ENCODE measurements at places on chromosomes 12 and 14.

DNA sequence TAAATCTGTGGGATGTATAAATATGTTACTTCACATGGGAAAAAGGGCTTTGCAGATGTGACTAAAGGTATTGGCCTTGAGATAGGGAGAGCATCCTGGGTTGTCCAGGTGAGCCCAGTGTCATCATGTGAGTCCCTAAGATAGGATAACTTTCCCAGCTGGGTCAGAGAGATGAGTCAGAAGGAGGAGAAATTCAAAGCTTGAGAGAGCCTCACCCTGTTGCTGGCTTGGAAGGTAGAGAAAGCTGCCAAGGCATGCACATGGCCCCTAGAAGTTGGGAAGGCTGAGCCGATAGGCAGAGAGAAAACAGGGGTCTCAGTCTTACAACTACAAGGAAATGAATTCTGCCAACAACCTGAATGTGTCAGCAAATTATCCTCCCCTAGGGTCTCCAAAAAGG lies 213.0 kb downstream of the ADGRD1 start:
- no peak overlapping the region for H3K27ac ChIP-seq
- no peaks in the 10 kb centered on the region for H3K4me1 ChIP-seq
- no peaks in the 10 kb centered on the region for H3K36me3 ChIP-seq
- no peak for DNase-seq

DNA sequence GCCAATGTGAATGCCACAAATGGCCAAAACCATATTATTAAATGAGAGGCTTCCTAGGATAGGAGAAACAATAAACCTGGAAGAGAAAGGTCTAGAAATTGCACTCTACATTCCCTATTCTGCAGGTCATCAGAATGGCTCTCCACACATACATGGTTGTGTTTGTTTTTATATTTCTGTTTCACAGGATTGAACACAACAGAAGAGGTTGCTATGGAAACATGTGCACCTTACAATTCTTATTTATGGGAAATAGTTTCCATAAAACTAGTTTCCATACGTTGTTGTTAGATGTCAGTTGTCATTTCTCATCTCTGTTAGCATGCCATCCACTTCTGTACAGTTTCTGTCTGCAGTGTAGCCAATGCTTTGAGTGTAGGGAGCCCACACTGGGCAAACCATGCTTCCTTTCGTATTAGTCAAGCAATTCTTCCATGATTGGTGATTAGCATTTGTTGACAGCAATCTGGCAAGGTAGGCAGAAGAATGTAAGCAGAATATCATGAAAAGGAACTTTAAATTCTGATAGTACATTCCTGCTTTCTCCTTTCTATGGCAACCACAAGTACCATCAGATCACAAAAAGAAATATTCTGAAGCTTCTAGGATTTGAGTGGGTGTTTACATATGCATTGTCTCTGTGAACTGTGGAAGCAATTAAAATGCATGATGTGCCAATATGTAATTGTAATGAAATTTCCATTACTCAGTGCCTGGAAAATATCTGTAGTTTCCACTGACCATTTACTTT lies 141.6 kb upstream of the AVPR1A start:
- H3K27me3 ChIP-seq: no peaks in the 10 kb centered on the region
- H3K36me3 ChIP-seq: no peaks in the 10 kb centered on the region

- peaks cover 3% of the 10 kb centered on the region for H3K27me3 ChIP-seq
- H3K4me1 ChIP-seq: peaks cover 72% of the 10 kb centered on the region
Measured at GRCh38 chr12:54392485-54393206, 8.1 kb upstream of the ZNF385A start.

DNA sequence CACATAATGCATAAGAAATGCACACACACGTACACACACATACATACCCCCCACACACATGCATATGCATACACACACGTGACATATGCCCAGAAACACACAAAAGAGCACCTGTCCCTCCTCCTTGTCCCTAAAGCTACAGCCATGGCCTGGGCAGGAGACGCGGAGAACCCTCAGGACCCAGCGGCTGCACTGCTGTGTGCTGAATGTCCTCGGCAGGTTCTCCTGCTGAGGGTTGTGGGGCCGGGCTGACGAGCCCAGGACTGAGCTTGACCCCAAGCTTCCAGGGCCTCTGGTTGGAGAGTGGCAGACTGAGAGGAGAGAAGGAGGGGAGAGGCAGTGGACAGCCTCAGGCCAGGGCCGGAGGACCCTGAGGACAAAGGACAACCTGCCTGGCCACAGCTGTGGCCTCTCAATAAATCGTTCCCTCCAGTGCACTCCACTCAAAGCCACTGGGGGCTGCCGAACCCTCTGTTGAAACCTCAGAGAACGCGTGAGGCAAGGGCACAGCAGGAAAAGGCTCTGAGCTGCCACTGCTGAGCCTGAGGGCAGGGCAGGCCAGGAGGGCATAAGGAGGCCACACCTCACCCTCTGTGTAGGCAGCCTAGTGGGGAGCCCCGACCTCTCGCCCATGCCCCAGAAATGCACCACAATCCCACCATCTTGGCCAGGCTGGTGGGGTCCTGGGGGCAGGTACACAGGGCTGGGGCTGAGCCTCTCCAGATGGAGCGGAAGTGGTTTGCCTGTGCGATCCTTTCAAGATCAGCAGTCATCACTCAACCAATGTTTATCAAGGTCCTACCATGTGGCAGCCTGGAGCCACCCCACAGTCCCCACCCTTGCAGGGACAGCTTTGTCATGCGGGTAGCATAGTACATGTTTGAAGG lies 3.1 kb downstream of the CACNA2D4 start:
- no peaks in the 10 kb centered on the region for H3K36me3 ChIP-seq
- H3K27me3 ChIP-seq: peaks cover 13% of the 10 kb centered on the region
- peak overlapping the region; percentile 74 for H3K27ac ChIP-seq
- peak overlapping the region; percentile 60 for H3K4me3 ChIP-seq
- DNase-seq: no peak

DNA sequence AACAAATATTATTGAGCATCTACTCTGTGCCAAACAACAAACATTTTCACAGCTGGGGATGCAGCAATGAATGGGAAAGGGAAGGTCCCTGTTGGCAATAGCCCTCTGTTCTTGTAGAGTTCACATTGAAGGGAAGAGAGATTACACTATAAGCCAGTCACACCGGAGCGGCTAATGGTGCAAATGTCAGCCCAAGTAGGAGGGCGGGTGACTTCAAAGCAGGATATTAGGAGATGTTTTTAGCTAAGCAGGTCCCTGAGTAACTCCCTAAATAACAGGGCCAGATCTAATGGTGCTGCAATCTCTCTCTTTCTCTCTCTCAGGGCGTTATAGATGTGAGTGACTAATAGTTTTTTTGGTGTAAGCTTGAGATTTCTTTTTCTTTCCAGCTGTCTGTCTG lies 30.7 kb downstream of the FLVCR2 start:
- H3K4me1 ChIP-seq: peaks cover 44% of the 10 kb centered on the region
- no peak overlapping the region for H3K4me3 ChIP-seq
- no peaks in the 10 kb centered on the region for H3K36me3 ChIP-seq
- peaks cover 4% of the 10 kb centered on the region for H3K27me3 ChIP-seq

DNA sequence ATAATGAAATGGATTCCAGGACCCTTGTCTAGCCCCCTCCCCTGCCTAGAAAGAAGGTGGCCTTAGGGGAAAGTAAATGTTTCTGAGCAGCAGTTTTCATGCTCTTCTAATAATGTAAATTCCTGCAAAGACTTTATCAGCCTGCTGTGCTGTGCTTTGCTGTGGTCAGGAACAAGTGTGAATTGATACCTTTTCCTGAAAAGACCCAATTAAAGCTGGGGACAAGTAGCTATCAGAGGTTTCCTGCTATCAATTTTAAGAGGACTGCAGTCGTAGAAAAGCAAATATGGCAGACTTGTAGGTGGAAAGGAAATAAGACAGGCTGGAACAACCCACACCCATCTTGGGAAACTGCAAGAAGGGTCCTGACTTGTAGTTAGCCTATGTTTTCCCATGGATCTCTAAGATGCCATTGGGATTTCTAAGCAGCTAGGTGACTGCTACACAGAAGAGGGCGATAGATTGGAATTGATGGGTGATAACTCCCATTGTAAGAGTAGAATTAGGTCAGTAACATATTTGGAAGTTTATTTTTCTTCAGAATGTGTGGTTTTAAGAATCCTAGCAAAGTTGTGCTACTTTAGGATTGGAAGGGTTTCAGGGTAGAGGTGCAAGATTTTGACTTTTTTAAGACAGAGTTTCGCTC lies 3.1 kb downstream of the DYNLL1 start:
- peak overlapping the region; percentile 100 for H3K4me3 ChIP-seq
- peak overlapping the region; percentile 17 for H3K27ac ChIP-seq

GRCh38 chr14:80770114-80770908 lies 171.2 kb downstream of the CEP128 start:
- peaks cover 8% of the 10 kb centered on the region for H3K36me3 ChIP-seq
- no peak for DNase-seq
- no peak overlapping the region for H3K4me3 ChIP-seq
- no peaks in the 10 kb centered on the region for H3K27me3 ChIP-seq
- H3K27ac ChIP-seq: no peak overlapping the region
- no peaks in the 10 kb centered on the region for H3K4me1 ChIP-seq

- no peaks in the 10 kb centered on the region for H3K4me1 ChIP-seq
- no peaks in the 10 kb centered on the region for H3K36me3 ChIP-seq
Measured at GRCh38 chr14:59998564-59998963, 78.6 kb downstream of the LRRC9 start.

DNA sequence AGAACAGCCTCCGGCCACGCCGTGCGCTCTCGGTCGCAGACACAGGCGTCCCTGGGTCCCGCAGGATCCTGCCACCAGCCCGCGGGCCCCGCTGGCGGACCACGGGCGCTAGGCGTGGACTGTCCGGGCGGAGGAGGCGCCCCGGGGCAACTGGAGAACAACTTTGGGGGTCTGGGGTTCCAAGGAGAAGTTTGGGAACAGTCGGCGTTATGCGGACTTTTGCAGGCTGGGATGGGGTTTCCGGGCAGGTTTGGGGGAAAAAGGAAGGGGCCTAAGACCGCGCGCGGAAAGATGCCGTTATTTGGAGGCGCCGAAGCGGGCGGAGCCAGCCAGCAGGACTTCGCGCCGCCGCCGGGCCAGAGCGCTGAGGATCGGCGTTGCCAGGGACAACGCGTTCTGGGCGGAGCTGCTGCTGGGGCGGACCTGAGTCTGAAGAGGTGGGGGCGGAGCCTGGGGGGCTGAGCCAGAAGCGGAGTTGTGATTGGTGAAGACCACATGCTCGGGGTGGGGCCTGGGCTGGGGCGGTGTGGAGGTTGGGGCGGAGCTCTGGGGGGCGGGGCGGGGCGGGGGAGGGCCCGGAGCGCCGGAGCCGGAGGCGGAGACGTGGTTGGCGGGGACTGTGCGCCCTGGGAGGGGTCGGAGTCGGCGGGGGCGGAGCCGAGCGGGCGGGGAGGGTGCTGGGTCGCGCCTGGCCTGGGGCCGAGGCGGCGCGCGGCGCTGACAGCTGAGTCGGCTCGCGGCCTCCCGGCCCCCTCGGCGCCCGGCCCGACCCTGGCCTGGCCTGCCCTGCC lies at the start of gene CYP46A1:
Gene CYP46A1 (plus strand): TSS at position 680 of the 791 bp plus-strand sequence. CDS start 120 bp downstream, outside the sequence.
- H3K4me3 ChIP-seq: peak within 1 kb of the TSS; percentile 87
- H3K4me1 ChIP-seq: peaks cover 24% of the 10 kb centered on the region
- H3K27me3 ChIP-seq: peaks cover 50% of the 10 kb centered on the region
- DNase-seq: peak; percentile 100

- H3K4me3 ChIP-seq: no peak overlapping the region
- H3K4me1 ChIP-seq: peaks cover 30% of the 10 kb centered on the region
- no peak for DNase-seq
- H3K36me3 ChIP-seq: peaks cover 16% of the 10 kb centered on the region
Measured at GRCh38 chr12:64656429-64656828, 46.1 kb downstream of the RASSF3 start.

DNA sequence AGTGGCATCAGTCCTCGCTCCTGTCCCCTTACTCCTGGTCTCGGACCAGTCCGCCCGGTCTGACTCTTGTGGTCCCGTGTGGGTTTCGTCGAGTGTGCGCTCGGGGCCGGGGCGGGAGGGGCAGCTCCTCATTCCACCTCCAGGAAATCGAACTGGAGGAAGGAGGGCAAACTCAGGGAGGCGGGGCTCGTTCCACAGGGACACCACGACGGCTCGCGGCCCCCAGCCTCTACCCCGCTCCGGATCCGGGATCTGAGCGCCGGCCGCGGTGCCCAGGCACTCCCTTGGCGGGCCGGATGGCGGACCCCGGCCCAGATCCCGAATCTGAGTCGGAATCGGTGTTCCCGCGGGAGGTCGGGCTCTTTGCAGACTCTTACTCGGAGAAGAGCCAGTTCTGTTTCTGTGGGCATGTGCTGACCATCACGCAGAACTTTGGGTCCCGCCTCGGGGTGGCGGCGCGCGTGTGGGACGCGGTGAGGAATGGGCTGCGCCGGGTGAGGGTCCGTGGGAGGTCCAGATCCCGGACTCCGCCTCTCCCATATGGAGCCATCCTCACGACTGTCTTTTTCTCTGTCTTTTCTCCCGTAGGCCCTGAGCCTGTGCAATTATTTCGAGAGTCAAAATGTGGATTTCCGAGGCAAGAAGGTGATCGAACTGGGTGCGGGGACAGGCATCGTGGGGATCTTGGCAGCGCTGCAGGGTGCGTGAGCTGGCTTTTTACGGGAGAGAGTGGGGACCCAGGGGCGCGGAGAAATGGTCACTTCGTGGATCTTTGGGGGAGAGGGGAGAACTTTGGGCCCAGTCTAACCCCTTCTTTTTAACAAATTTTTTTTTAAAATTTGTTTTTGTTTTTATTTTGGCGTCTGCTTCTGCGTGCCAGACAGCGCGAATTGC lies at the start of gene EEF1AKMT3:
Gene EEF1AKMT3 (plus strand): TSS at position 186 of the 894 bp plus-strand sequence. CDS start 111 bp downstream, at position 297.
- peak; percentile 69 for DNase-seq
- H3K27ac ChIP-seq: peak within 1 kb of the TSS; percentile 100
- peaks cover 27% of the 10 kb centered on the region for H3K27me3 ChIP-seq
- peaks cover 30% of the 10 kb centered on the region for H3K4me1 ChIP-seq
- peaks cover 43% of the 10 kb centered on the region for H3K36me3 ChIP-seq
- H3K4me3 ChIP-seq: peak within 1 kb of the TSS; percentile 99

DNA sequence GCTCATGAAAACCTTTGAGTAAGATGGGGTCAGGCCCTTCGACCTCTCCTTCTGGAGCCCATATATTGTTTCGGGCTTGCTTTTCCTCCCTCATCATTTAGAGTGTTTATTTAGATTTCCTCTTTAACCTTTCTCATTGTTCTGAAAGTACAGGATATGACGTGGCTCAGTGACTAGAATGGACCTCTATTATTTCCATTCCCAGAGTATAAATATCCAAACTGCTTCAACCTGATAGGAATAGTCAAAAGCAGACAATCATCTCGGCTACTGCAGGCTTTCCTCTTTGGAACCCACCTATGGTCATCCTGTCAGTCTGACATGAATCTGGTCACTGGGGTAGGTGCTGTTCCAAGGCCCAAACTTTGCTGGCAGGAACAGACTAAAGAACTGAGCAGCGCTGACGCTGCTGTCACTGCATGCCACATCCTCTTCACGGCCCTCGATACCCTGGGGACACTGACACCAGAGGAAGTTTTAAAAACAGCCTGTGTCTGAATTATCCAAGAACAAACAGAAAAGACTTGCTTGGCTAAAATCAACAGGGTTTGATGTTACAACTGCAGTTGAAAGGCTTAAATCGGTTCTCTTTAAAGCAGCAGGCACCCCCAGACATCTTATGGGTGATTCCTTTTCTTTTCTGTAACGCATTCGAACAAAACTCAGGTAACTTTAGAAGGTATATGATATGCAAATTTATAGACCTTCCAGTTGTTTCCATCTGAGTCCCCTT lies 5.0 kb upstream of the DDX47 start:
- peaks cover 9% of the 10 kb centered on the region for H3K27me3 ChIP-seq
- peaks cover 63% of the 10 kb centered on the region for H3K4me1 ChIP-seq
- peak overlapping the region; percentile 37 for H3K4me3 ChIP-seq

GRCh38 chr14:65237941-65238340 lies 135.6 kb upstream of the MAX start:
- H3K27ac ChIP-seq: no peak overlapping the region
- H3K4me3 ChIP-seq: no peak overlapping the region
- H3K27me3 ChIP-seq: peaks cover 3% of the 10 kb centered on the region
- peaks cover 29% of the 10 kb centered on the region for H3K4me1 ChIP-seq
- no peaks in the 10 kb centered on the region for H3K36me3 ChIP-seq

- peaks cover 49% of the 10 kb centered on the region for H3K27me3 ChIP-seq
- peaks cover 29% of the 10 kb centered on the region for H3K4me1 ChIP-seq
- peaks cover 4% of the 10 kb centered on the region for H3K36me3 ChIP-seq
- H3K4me3 ChIP-seq: peak within 1 kb of the TSS; percentile 94
Measured at GRCh38 chr14:25049568-25050268, at the start of gene STXBP6. STXBP6 (minus strand) TSS chr14:25050147; CDS start chr14:24974818, 75,329 bp downstream.

All from nephron progenitor cell (in vitro differentiated cells).